ENCODE measurements at places on chromosomes 5 and 9.

DNA sequence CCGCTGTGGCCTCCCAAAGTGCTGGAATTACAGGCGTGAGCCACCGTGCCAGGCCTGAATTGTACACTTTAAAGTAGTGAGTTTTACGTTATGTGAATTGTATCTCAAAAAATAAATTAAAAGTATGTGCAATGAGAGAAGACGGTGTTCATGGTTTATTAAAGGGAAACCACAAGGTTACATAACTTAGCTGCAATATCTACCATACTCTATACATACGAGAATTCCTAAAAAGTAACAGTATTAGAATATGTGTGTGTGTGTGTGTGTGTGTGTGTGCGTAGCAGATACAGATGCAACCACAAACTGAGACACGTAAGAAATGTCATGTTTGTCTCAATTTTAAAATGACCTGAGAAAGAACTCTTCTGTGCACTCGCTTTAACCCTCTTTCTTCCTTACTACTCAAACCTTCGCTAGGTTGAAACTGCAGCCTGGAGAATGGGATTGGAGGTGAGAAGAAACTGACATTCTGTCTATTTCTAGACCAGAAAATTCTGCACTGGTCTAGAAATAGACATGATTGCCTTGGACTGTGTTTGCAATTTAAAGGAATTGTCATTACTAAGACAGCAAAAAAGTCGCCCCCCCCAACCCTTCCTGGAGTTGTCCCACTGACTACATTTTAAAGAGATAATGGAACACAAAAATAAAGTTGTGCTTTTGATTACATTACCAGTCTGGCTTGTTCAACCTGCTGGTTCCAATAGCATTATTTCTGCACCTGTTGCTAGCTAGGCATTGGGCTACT, 167.0 kb downstream of the RGS3 start:
- no peaks in the 10 kb centered on the region for H3K36me3 ChIP-seq
- no peak for DNase-seq
- no peak overlapping the region for H3K4me3 ChIP-seq

GRCh38 chr9:114047717-114048116, 30.4 kb downstream of the AMBP start:
- H3K36me3 ChIP-seq, result no peaks in the 10 kb centered on the region
- no peak overlapping the region for H3K27ac ChIP-seq
- no peaks in the 10 kb centered on the region for H3K4me1 ChIP-seq
- no peak for DNase-seq

- H3K36me3 ChIP-seq, result no peaks in the 10 kb centered on the region
- peaks cover 7% of the 10 kb centered on the region for H3K27me3 ChIP-seq
- no peak overlapping the region for H3K4me3 ChIP-seq
- H3K4me1 ChIP-seq, result peaks cover 4% of the 10 kb centered on the region
- H3K27ac ChIP-seq, result no peak overlapping the region
Measured at GRCh38 chr5:74031536-74031935, 405.5 kb downstream of the ARHGEF28 start.

- H3K4me1 ChIP-seq, result no peaks in the 10 kb centered on the region
- H3K27me3 ChIP-seq, result peaks cover 13% of the 10 kb centered on the region
- no peaks in the 10 kb centered on the region for H3K36me3 ChIP-seq
- no peak overlapping the region for H3K4me3 ChIP-seq
Measured at GRCh38 chr9:135521608-135522095, 412 bp downstream of the LCN1 start.

GRCh38 chr5:7541898-7542297, 146.0 kb downstream of the ADCY2 start:
- no peak for DNase-seq
- H3K36me3 ChIP-seq, result no peaks in the 10 kb centered on the region
- H3K4me1 ChIP-seq, result no peaks in the 10 kb centered on the region
- no peak overlapping the region for H3K27ac ChIP-seq
- no peaks in the 10 kb centered on the region for H3K27me3 ChIP-seq
- no peak overlapping the region for H3K4me3 ChIP-seq

DNA sequence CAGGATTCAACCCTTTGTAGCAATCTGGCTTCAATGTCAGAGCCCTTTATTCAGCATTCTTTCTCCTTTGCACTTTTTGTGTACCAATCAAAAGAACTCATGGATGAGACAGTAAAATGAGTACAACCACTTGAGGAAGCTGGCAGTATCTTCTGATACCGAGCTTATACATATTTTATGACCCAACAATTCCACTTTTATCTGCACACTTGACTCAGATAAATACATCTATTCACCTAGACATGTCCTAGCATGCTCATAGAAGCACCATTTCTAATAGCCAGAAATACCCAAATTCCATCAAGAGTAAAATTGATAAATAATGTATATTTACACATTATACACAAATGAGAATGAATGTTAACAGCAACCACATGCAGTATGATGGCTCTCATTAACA, 111.2 kb upstream of the PTGER4 start:
- H3K4me1 ChIP-seq, result peaks cover 21% of the 10 kb centered on the region
- H3K27me3 ChIP-seq, result no peaks in the 10 kb centered on the region
- no peak overlapping the region for H3K4me3 ChIP-seq

GRCh38 chr9:84122572-84122971, 142.0 kb downstream of the RMI1 start:
- H3K4me3 ChIP-seq, result no peak overlapping the region
- H3K4me1 ChIP-seq, result no peaks in the 10 kb centered on the region
- H3K36me3 ChIP-seq, result no peaks in the 10 kb centered on the region
- no peak for DNase-seq
- peaks cover 21% of the 10 kb centered on the region for H3K27me3 ChIP-seq

DNA sequence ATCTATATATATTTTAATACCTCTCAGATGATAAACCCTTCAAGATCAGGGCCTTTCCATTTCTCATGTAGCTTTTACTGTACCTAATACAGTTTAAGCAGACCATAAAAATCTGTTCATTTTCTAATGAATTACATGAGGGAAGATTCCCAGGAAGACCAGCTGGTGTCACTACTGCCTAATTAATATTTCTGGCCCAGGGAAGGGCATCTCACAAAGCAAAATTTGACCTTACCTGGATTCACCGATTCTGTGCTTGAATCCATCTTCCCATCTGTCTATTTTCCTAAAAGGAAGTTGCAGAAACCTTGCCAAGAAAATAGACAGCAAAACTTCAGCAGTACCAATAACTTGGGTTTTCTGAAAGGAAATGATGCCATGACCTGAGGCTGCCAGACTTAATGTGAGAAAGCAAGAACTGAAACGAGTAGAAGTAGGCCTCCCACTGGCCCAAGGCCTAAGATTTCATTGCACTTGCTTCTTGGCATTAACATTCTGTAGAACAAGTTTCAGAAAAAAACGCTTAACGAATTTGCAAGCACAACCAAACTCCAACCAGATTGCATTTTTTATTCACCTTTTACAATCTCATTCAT, 83.0 kb upstream of the GLIS3 start:
- H3K27me3 ChIP-seq, result no peaks in the 10 kb centered on the region
- H3K4me1 ChIP-seq, result peaks cover 1% of the 10 kb centered on the region
- no peak overlapping the region for H3K4me3 ChIP-seq
- H3K27ac ChIP-seq, result no peak overlapping the region

- no peaks in the 10 kb centered on the region for H3K4me1 ChIP-seq
- H3K27me3 ChIP-seq, result no peaks in the 10 kb centered on the region
- no peak overlapping the region for H3K4me3 ChIP-seq
- DNase-seq, result no peak
- H3K36me3 ChIP-seq, result no peaks in the 10 kb centered on the region
Measured at GRCh38 chr5:21802869-21803490, 1050.2 kb downstream of the CDH12 start.

GRCh38 chr9:21527579-21527978, 45.5 kb upstream of the IFNE start:
- H3K4me1 ChIP-seq, result peaks cover 3% of the 10 kb centered on the region
- H3K27me3 ChIP-seq, result no peaks in the 10 kb centered on the region
- no peak overlapping the region for H3K4me3 ChIP-seq
- DNase-seq, result no peak
- H3K27ac ChIP-seq, result no peak overlapping the region

- H3K27ac ChIP-seq, result no peak overlapping the region
- H3K4me3 ChIP-seq, result no peak overlapping the region
- peaks cover 2% of the 10 kb centered on the region for H3K27me3 ChIP-seq
- no peaks in the 10 kb centered on the region for H3K4me1 ChIP-seq
Measured at GRCh38 chr5:127777957-127778356, 74.8 kb downstream of the CCDC192 start.

GRCh38 chr5:157059891-157060290, 975 bp upstream of the HAVCR1 start:
- no peaks in the 10 kb centered on the region for H3K27me3 ChIP-seq
- H3K4me3 ChIP-seq, result no peak overlapping the region
- no peak for DNase-seq
- no peaks in the 10 kb centered on the region for H3K36me3 ChIP-seq
- no peaks in the 10 kb centered on the region for H3K4me1 ChIP-seq
- H3K27ac ChIP-seq, result no peak overlapping the region

- H3K4me3 ChIP-seq, result no peak overlapping the region
- H3K27ac ChIP-seq, result no peak overlapping the region
- no peak for DNase-seq
- H3K27me3 ChIP-seq, result no peaks in the 10 kb centered on the region
Measured at GRCh38 chr5:61450493-61451279, 118.6 kb downstream of the ZSWIM6 start.

GRCh38 chr9:98241357-98242300, 13.8 kb downstream of the TBC1D2 start:
- no peak overlapping the region for H3K4me3 ChIP-seq
- H3K36me3 ChIP-seq, result no peaks in the 10 kb centered on the region
- no peak overlapping the region for H3K27ac ChIP-seq

- no peak overlapping the region for H3K4me3 ChIP-seq
- no peaks in the 10 kb centered on the region for H3K36me3 ChIP-seq
- H3K27me3 ChIP-seq, result no peaks in the 10 kb centered on the region
- DNase-seq, result no peak
- no peaks in the 10 kb centered on the region for H3K4me1 ChIP-seq
Measured at GRCh38 chr9:104775574-104775936, 11.6 kb downstream of the NIPSNAP3B start.

DNA sequence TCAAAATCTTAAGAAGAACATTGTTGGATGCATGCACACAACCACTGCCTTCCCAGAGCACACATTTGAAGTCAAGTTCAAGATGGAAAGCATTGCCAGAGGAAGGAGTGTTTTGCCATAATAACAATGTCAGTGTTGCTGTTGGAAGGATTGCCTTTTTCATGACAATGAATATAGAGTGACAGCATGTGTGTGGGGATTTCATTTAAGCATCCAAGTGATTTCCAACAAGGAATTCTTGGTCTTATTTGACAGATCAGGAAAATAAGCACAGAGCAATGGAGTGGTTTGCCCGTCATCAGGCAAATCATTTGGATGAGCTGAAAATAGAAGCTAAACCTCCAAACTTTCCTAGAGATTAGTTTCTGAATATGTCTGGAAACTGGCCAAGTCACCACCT, 140.0 kb upstream of the RAI14 start:
- H3K27ac ChIP-seq, result no peak overlapping the region
- peaks cover 18% of the 10 kb centered on the region for H3K27me3 ChIP-seq
- peaks cover 3% of the 10 kb centered on the region for H3K4me1 ChIP-seq
- H3K4me3 ChIP-seq, result no peak overlapping the region

GRCh38 chr5:180915924-180916323, 17.0 kb downstream of the BTNL8 start:
- H3K36me3 ChIP-seq, result no peaks in the 10 kb centered on the region
- no peaks in the 10 kb centered on the region for H3K4me1 ChIP-seq
- H3K27me3 ChIP-seq, result peaks cover 11% of the 10 kb centered on the region

DNA sequence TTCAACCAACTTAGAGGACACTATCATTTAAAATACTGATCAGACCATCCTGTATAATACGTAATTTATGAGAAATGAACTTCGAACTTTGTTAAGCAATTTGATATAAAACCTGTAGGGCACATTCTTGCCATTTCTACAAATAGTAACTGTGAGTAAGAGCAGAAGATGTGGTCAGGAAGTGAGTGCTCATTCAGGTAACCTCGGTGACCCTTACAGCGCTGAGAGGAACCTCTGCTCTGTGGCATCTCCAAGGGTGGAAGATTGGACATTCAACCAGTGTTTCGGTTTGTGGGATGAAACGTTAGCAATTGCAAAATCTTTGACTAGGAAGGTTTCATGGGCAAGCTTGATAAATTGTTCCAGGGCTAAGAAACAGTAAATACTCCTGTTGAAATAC, 194.8 kb upstream of the IRX2 start:
- H3K36me3 ChIP-seq, result no peaks in the 10 kb centered on the region
- no peaks in the 10 kb centered on the region for H3K27me3 ChIP-seq
- no peak overlapping the region for H3K27ac ChIP-seq
- H3K4me1 ChIP-seq, result no peaks in the 10 kb centered on the region
- no peak for DNase-seq
- H3K4me3 ChIP-seq, result no peak overlapping the region

GRCh38 chr5:3027185-3027865, 275.8 kb upstream of the IRX2 start:
- no peak overlapping the region for H3K4me3 ChIP-seq
- no peaks in the 10 kb centered on the region for H3K36me3 ChIP-seq
- no peak for DNase-seq
- H3K27ac ChIP-seq, result no peak overlapping the region
- no peaks in the 10 kb centered on the region for H3K27me3 ChIP-seq
- no peaks in the 10 kb centered on the region for H3K4me1 ChIP-seq

DNA sequence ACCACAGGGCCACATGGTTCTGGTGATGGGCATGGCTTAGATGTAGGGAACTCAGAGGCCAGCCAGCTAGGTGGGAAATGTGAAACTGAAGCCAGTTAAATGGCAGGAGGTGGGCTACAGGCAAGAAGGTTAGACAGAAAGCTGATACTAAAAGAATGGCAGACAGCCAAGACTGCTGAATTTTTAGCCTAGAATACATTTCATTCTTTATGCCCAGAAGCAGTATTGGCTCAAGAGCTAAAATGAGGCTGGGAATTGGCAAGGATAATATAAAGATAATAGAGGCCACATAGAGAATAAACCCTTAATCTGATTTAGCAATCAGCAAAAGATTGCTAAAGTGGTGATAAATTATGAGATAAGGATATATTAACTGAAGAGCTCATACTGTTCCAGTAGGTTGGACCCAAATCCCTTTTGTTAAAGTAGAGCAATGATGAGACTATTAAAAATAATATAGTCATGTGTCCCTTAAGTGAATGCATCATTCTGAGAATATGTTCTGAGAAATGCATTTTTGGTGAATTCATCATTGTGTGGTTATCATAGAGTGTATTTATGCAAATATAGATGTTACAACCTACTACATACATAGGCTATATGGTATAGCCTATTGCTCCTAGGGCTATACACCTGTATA, 234.3 kb downstream of the CHSY3 start:
- peaks cover 7% of the 10 kb centered on the region for H3K27me3 ChIP-seq
- H3K36me3 ChIP-seq, result no peaks in the 10 kb centered on the region
- no peak for DNase-seq
- no peak overlapping the region for H3K4me3 ChIP-seq

DNA sequence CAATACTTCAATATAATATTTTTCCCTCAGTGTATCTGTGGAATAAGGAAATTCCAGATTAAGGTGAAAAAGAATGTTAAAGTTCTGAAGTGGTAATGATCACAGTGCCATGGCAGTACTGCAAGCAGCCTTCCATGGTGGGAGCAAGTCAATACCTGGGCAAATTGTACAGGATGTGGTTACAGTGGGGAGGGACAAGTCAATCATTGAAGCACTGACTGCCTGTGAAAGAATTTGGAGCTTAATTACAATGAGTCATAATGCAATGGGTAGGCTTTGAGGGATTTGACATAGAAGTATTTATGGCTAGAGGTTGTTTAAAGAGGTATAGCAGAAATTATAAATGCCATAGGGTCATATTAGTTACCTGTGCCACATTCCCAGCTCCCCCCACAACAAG, 786.5 kb upstream of the ACO1 start:
- no peak overlapping the region for H3K4me3 ChIP-seq
- H3K27ac ChIP-seq, result no peak overlapping the region
- H3K36me3 ChIP-seq, result no peaks in the 10 kb centered on the region
- H3K27me3 ChIP-seq, result no peaks in the 10 kb centered on the region
